ENCODE measurements at places on chromosomes 1 and 21. TPM values are rescaled to one million over a fixed set of nuclear protein-coding genes. Genes with fewer than 3 reads are reported as not detected.

Gene KLHDC9
- 0.86 TPM for polyA plus RNA-seq

DNA sequence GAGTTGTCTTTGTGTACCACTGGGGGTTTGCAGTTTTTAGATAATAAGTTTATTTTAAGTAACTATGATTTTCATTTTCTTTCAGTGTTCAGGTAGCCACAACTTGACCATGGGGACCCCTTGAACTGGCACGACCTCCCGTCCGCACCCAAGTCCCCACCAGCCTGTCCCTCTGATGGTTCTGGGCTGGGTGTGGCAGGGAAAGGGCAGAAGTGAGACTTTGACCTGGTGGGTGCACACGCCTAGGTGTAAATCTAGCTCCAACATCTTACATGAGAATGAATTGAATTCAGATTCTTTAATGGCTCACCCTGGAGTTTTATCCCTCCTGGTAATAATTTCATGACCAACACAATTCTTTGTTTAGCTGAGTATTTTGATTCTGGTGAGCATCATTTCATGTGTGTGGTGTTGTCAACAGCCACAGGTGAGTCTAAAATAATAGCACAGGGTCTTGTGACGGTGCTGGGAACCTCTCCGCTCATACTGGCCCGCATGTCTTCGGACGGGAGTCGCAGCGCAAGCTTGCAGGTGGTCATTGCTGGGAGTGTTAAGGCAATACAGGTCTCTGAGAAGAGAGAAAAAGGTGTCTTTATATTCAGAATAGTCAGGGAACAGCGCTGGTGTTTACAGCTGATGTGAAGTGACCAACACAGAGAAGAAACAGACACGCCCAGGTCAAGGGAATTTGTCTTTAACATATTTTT lies 50.8 kb upstream of the POFUT2 start:
- DNase-seq: no peak

GRCh38 chr1:19068639-19069276 lies 112.3 kb upstream of the IFFO2 start:
- DNase-seq: no peak

- DNase-seq: no peak
Observed at GRCh38 chr21:41548781-41549180, 40.8 kb upstream of the TMPRSS2 start.

GRCh38 chr21:21547368-21547953 lies 549.3 kb downstream of the NCAM2 start:
- DNase-seq: no peak

Gene CASQ2
- polyA plus RNA-seq: 825 TPM

DNA sequence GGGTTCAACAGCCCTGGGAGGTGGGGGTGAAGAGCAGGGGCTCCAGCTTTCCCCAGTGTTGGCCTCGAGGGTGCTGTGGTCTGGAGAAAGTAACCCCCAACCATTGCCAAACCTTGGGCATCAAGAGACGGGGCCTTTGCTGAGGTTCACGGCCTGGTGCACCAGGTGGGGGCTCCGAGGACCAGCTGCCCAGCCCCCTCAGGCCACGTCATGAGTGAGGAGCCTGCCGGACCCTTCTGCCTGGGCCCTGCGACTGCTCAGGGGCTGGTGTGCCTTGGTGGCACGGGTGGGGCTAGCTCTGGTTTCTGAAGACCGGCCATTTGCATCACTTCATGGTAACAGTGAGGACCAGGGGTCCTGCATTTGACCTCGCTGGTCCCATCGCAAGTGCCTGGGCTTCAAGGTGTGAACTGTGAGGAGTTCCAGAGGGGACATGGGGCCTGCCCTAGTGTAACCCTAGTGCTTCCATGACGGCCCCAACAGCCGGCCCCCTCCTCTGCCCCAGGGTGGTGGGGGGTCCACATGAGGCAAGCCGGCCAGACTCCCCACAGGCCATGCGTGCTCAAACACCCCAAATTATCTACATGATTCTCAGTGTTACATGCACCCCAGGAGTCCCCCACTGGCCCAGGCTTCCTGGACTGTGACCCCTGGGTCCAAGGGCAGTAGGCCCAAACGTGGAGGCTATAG lies 13.5 kb downstream of the MORN1 start:
- no peak for DNase-seq
